ENCODE measurements at places on chromosomes 7 and 10. TPM values are rescaled to one million over a fixed set of nuclear protein-coding genes. Genes with fewer than 3 reads are reported as not detected.

The FAM180A gene
- total RNA-seq: 3.9 TPM

The RBP4 gene
- total RNA-seq: 1.9 TPM

The SLC29A4 gene
- 11.5 TPM for total RNA-seq

GRCh38 chr7:4613846-4614548 is 68.1 kb upstream of the FOXK1 start:
- H3K27ac ChIP-seq: peak overlapping the region; percentile 33
- no peak overlapping the region for H3K4me3 ChIP-seq
- H3K27me3 ChIP-seq: no peaks in the 10 kb centered on the region
- no peak for DNase-seq
- H3K36me3 ChIP-seq: no peaks in the 10 kb centered on the region

DNA sequence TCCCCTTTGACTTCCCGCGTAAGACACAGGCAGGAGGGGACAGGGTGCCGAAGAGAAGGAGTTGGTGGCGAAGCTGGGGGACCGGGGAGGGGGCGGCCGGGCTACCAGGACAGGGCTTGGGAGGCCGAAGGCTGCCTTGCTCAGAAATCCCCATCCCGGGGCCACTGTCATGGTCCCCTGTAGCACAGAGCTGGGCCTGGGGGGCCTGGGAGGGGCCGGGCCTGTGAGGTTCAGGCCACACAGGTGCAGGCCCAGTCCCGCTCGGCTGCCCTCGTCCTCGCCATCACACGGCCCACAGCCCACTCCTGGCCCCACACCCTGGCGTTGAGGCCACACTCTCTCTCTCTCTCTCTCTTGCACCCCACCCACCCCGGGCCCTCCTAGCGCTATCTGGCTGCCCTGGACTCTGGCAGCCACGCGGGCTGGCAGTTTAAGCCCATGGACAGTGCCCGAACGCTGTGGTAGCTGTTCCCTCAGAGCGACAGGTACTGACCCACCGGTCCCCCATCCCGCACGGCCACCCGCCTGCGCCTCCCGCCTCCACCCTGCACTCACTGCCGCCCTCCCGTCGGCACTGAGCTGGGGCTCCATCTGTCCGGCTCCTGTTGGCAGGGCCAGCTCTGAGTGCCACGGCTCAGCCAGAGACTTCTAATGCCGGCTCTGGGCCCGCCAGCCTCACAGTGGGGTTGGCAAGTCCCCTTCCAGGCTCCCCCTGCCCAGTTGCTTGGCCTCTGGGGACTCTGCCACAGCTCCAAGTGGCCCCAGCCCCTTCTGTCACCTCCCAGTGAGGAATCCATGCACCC is 28.0 kb downstream of the TTYH3 start:
- H3K4me3 ChIP-seq: no peak overlapping the region
- peaks cover 15% of the 10 kb centered on the region for H3K36me3 ChIP-seq
- peaks cover 8% of the 10 kb centered on the region for H3K4me1 ChIP-seq
- no peaks in the 10 kb centered on the region for H3K27me3 ChIP-seq

Measured in thyroid gland (tissue), 4 donors.